Cortex of kidney (tissue), 1 donor: ENCODE measurements at places on chromosomes 11 and 22.

- DNase-seq, result no peak
Measured at GRCh38 chr11:63940786-63941185, 2.0 kb downstream of the NAA40 start.

GRCh38 chr11:17734986-17735817 is 621 bp downstream of the KCNC1 start:
- DNase-seq, result no peak

DNA sequence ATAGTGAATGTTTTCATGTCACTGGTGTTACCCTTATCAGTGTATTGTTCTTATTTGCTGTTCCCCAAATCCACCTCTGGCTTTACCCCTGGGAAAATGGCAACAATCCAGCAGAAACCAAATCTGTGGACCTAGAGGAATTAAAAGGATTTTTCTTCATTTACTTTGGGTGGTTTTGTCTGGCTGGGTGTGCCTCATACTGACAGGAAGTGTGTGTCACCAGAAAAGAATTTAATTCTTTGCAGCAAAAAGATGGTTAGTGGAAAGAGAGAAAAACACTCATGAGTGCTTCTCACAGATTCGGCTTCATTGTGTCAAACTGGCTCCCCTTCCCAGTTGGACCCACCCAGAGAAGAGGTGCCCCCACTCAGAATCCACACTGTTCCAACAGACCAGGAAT is 38.9 kb downstream of the FZD4 start:
- no peak for DNase-seq

DNA sequence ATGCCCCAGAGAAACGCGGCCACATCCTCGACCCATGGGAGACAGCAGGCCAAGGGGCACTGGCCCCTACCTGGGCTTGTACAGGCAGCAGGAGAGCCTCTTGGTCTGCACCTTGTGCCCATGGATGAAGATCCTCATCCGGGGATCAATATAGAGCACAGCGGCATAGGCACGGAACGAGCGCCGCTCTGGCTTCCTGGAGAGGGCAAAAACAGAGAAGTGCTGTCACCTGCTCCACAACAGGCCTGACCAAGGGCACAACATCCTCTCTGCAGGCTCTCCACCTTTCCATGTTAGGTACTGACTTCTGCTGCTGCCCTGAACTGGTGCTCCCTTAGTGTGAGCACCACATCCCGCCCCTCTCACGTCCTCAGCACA is 27.2 kb downstream of the MORC2 start:
- no peak for DNase-seq

DNA sequence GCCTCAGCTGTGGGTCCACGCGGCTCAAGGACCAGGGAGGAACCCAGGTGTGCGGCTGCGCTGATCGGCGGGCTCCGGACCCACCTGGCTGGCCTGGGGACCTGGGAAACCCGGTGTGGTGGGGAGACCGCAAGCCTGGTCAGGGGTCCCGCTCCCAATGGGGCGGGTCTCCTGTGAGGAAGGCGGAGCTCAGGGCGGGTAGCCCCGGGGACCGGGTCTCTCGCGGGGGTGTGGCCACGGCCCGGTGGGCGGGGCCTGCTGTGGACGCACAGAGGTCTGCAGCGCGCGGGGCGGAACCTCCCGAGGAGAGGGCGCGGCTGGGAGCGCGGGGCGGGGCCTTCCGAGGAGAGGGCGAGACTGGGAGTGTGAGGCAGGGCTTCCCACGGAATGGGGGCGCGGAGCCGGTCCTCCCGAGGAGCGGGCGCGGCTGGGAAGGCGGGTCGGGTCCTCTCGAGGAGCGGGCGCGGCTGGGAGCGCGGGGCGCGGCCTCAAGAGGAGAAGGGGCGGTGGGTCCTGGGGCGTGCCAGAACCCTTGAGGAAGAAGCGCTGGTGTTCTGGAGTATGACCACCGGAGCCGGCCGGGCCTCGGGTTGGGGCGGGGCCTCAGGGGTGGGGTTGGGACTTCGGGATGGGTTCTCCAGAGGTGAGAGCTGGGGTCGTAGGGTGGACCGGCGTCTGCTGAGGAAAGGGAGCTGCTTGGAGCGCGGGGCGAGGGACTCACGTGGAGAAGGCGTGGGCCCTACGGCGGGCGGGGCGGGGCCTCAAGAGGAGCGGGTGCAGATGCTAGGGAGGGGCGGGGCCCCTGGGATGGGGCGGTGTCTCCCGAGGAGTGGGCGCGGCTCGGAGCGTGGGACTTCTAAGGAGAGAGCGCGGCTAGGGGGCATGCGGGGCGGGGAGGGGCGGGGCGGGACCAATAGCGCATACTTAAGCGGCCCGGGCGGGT is 20.8 kb downstream of the DGCR6L start:
- DNase-seq, result no peak

DNA sequence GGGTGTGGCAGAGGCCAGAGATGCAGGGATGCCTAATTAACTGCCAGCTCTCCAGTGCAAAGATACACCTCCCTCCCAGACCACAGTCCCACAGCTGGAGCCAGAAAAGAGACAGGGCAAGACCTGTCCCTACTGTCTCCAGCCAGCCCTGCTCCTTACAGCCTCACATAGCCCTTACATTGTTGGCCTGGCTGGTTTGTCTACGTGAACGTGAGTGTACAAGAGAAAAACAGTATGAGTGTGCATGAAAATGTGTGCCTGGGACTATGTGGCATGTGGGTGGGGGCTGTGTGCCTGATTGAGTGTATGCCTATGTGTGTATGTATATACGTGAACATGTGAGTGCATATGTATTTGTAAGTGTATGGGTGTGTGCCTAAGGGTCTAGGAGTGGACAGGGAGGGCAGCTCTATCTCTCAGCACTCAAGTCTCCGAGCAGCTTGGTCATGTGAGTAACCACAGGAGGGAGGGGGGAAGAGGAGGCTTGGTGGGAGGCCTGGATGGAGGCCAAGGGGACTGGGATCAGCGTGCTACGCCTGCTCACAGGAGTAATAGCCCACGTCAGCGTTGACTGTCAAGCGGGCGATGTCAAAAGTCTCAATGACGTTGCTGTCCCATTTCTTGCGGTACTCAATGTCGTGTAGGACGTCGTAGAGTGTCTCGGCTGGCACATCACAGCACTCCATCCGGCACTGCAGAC is 6.6 kb upstream of the ARAP1 start:
- DNase-seq, result no peak

DNA sequence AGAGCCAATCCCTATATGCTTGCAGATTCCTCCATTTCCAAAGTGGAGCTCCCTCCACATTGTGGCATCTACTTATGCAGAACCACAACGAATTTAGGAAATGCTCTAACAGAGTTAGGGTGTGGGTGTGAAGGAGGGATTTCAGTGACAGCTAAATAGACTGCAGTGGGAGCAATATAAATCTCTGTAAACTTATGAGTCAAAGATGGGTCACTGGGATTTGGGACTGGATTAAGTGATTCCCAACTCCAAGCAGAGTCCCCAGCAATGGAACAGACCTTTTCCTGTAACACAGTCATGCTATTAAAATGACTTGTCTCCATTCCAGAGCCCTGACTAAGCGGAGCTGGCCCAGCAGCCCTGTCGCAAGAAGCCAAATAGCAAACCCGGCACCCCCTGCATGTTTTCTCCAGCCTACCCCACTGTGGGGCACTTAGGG is 36.6 kb downstream of the RPL27A start:
- DNase-seq, result no peak

DNA sequence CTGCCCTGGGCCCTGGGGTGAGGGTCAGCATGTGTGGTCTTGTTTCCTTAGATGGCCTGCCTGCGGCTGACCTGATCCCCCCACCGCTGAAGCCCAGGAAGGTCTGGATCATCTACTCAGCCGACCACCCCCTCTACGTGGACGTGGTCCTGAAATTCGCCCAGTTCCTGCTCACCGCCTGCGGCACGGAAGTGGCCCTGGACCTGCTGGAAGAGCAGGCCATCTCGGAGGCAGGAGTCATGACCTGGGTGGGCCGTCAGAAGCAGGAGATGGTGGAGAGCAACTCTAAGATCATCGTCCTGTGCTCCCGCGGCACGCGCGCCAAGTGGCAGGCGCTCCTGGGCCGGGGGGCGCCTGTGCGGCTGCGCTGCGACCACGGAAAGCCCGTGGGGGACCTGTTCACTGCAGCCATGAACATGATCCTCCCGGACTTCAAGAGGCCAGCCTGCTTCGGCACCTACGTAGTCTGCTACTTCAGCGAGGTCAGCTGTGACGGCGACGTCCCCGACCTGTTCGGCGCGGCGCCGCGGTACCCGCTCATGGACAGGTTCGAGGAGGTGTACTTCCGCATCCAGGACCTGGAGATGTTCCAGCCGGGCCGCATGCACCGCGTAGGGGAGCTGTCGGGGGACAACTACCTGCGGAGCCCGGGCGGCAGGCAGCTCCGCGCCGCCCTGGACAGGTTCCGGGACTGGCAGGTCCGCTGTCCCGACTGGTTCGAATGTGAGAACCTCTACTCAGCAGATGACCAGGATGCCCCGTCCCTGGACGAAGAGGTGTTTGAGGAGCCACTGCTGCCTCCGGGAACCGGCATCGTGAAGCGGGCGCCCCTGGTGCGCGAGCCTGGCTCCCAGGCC is 12.7 kb downstream of the TMEM121B start:
- DNase-seq, result no peak

- no peak for DNase-seq
Measured at GRCh38 chr11:17328871-17329494, 22.6 kb upstream of the NCR3LG1 start.

DNA sequence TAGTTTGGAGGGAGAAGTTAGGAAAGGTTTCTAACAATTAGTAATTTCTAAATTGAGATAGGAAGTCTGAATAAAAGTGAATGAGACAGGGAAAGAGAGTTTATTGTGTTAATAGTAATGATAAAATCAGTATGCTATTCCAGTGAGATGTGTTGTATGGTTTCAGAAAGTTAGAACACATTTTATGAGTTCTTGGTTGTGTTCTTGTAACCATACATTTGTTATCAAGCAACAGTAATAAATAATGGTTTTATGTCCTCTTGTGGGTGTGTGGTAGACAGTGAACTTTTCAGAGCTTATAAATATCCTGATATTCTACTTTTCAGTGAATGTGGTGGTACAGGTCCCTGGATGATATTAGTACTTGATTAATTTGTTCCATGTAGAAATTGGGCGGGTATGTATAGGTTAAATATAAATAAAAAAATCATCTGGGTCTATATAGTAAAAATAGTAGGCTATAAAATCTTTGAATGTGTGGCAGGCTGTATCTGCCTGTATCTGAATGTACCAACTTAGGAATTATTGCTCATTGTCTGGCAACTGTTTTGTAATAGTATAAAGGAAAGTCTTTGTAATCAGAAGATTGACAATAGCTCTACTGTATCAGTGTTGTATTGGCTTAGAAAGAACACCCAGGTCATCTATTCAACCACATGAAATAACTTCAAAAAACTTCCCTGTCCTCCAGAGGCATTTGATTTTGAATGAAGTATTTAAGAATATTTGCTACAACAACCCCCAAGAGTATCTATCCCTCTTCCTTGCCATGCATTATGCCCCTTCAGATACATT is 54.8 kb downstream of the UVRAG start:
- no peak for DNase-seq

DNA sequence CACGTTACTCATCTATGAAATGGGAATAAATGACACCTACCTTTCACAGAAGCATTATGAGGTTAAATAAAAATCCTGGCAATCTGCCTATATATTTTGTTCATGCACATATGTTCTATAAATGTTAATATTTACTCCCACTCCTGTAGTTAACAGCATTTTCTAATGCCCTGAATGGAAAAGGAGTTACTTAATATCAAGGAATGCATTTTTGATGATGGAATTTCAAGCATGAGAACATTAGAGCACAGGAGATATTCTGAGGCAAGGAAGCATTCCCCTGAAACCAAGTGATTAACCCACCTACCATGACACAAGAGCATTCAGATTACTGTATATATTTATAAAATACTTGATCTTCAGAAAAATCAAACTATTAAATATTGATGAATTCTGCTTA is 102.1 kb downstream of the ARHGAP32 start:
- no peak for DNase-seq

- no peak for DNase-seq
Measured at GRCh38 chr11:59973097-59973496, 9.3 kb downstream of the OOSP4A start.

GRCh38 chr11:116123739-116124138 is 619.5 kb upstream of the CADM1 start:
- DNase-seq, result no peak

DNA sequence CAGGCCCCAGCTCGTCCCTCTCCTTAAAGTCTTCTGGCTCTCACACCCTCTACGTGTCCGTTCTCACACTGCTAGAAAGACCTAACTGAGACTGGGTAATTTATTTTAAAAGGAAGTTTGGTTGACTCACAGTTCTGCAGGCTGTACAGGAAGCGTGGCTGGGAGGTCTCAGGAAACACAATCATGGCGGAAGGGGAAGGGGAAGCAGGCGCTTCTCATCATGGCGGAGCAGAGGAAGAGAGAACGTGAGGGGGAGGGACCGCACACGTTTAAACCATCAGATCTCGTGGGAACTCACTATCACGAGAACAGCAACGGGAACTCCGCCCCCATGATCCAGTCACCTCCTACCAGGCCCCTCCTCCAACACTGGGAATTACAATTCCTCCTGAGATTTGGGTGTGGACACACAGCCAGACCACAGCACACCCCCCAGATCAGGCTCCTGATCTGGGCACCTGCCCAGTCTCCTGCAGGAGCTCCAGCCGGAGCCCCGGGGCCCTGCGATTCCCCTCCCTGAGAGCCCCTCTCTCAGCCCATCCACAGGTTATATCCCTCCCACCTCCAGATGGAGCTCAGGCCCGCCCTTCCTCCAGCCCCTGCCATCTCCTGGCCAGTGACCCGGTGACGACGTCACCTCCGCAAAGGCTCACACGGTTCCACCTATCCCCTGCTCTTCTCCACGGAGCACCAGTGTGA is 170.2 kb downstream of the BRD1 start:
- no peak for DNase-seq

DNA sequence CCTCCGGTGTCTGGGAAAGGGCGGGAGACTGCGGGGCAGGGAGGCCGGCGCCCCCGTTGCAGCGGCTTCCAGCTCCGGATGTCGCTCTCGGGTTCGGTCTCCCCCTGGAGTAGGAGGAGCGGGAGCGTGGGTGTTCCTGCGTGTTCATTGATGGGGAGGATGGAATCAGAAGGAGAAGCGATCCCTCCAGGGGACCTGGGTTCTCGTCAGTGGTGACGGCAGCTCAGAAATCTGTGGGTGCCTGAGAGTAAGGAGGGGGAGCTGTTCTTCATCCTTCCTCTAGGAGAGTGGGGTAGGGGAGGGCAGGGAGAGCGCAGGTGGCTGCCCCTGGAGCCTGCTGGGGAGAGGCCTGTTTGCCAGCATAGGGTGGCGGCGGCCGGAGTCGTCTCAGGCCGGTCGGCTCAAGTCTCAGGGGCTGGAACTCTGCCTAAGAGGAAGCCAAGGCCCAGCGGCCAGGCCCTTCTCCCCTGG is 1.1 kb downstream of the UBASH3B start:
- no peak for DNase-seq
